AG04450 (cell line): ENCODE measurements at places on chromosomes 6 and 20. TPM values are rescaled to one million over a fixed set of nuclear protein-coding genes. Genes with fewer than 3 reads are reported as not detected.

Gene CD93
- polyA plus RNA-seq: 0.02 TPM in 1 of 2 replicates, not detected in the other

Gene ELOVL2
- polyA plus RNA-seq: 2.4 and 2.9 TPM in 2 replicates

Gene ATP6V1G2
- polyA plus RNA-seq: 12.5 and 14.6 TPM in 2 replicates

Gene MCHR2
- not detected in 2 replicates for polyA plus RNA-seq

Gene AIF1
- polyA plus RNA-seq: not detected in 2 replicates

Gene GABRR1
- not detected in 2 replicates for polyA plus RNA-seq

Gene KHDRBS2
- not detected in 2 replicates for polyA plus RNA-seq

Gene BTBD3
- 49.3 and 55.5 TPM in 2 replicates for polyA plus RNA-seq

Gene PI3
- polyA plus RNA-seq: not detected in 2 replicates

Gene FAXC
- polyA plus RNA-seq: 7.0 and 8.4 TPM in 2 replicates

Gene MOXD1
- polyA plus RNA-seq: 55.9 and 67.5 TPM in 2 replicates

Gene TFAP2A
- polyA plus RNA-seq: 2.3 TPM in 2 replicates

Gene IFT52
- polyA plus RNA-seq: 47.7 and 53.2 TPM in 2 replicates

Gene BPIFB2
- polyA plus RNA-seq: not detected in 2 replicates

Gene HCRTR2
- polyA plus RNA-seq: not detected in 2 replicates

Gene TCP11
- polyA plus RNA-seq: 0.11 and 0.15 TPM in 2 replicates

Gene PNPLA1
- polyA plus RNA-seq: not detected in 2 replicates

Gene ERVFRD-1
- polyA plus RNA-seq: not detected in 2 replicates

Gene WFDC12
- polyA plus RNA-seq: not detected in 2 replicates

Gene DAAM2
- polyA plus RNA-seq: 2.9 and 3.5 TPM in 2 replicates

Gene GMPR
- 8.2 and 8.6 TPM in 2 replicates for polyA plus RNA-seq

Gene TNFRSF6B
- 2.5 and 5.2 TPM in 2 replicates for polyA plus RNA-seq

Gene ANGPT4
- polyA plus RNA-seq: not detected in 2 replicates

Gene CLDN20
- not detected in 2 replicates for polyA plus RNA-seq

Gene LPA
- polyA plus RNA-seq: not detected in 2 replicates

Gene CST2
- polyA plus RNA-seq: not detected in 2 replicates

Gene HTR1B
- polyA plus RNA-seq: 0.86 and 1.5 TPM in 2 replicates

Gene BPIFB1
- not detected in 2 replicates for polyA plus RNA-seq

Gene MARCKS
- polyA plus RNA-seq: 81.3 and 127 TPM in 2 replicates

Gene RGS17
- 8.9 and 12.2 TPM in 2 replicates for polyA plus RNA-seq

Gene TNNC2
- polyA plus RNA-seq: 0.38 and 0.45 TPM in 2 replicates

Gene SUMO4
- polyA plus RNA-seq: 0.17 TPM in 1 of 2 replicates, not detected in the other

Gene SRMS
- polyA plus RNA-seq: not detected in 2 replicates

Gene SLC12A5
- polyA plus RNA-seq: 0.55 and 1.7 TPM in 2 replicates

Gene FOXF2
- 17.3 TPM in 2 replicates for polyA plus RNA-seq

Gene DXO
- 11.4 and 14.9 TPM in 2 replicates for polyA plus RNA-seq

Gene EDN3
- polyA plus RNA-seq: not detected in 2 replicates

Gene ULBP1
- polyA plus RNA-seq: 2.6 and 2.8 TPM in 2 replicates

Gene FAM209B
- 0.35 TPM in 1 of 2 replicates, not detected in the other for polyA plus RNA-seq

Gene SPEF1
- 0.12 TPM in 2 replicates for polyA plus RNA-seq

Gene IL17A
- not detected in 2 replicates for polyA plus RNA-seq
